ENCODE measurements at places on chromosomes 7 and 10.

DNA sequence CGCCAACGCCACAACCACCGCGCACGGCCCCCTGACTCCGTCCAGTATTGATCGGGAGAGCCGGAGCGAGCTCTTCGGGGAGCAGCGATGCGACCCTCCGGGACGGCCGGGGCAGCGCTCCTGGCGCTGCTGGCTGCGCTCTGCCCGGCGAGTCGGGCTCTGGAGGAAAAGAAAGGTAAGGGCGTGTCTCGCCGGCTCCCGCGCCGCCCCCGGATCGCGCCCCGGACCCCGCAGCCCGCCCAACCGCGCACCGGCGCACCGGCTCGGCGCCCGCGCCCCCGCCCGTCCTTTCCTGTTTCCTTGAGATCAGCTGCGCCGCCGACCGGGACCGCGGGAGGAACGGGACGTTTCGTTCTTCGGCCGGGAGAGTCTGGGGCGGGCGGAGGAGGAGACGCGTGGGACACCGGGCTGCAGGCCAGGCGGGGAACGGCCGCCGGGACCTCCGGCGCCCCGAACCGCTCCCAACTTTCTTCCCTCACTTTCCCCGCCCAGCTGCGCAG, 424 bp downstream of the EGFR start:
- no peak for DNase-seq

DNA sequence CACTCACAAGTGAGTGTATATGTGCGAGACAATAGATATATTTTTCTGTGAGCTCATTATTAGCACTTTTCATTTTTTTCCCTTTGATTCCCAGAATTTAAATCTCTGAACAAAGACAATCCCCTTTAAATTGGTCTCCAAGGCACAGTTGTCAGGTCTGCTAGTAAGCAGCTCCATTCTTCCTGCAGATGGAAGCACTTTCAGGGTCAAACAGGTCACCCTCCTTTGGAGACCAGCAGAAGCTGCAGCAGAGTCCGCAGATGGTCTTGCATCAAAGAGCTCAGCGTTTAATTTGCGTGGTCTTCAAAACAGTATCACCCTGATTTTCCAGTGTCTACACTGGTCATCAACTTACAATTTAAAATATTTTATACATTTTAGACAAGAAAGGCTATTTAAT, 543.8 kb downstream of the ARL4A start:
- DNase-seq = no peak

GRCh38 chr10:129962872-129963640, 1.0 kb downstream of the EBF3 start:
- DNase-seq = no peak

- DNase-seq = no peak
These were observed 913 bp downstream of the ADCYAP1R1 start for GRCh38 chr7:31052841-31053601.

DNA sequence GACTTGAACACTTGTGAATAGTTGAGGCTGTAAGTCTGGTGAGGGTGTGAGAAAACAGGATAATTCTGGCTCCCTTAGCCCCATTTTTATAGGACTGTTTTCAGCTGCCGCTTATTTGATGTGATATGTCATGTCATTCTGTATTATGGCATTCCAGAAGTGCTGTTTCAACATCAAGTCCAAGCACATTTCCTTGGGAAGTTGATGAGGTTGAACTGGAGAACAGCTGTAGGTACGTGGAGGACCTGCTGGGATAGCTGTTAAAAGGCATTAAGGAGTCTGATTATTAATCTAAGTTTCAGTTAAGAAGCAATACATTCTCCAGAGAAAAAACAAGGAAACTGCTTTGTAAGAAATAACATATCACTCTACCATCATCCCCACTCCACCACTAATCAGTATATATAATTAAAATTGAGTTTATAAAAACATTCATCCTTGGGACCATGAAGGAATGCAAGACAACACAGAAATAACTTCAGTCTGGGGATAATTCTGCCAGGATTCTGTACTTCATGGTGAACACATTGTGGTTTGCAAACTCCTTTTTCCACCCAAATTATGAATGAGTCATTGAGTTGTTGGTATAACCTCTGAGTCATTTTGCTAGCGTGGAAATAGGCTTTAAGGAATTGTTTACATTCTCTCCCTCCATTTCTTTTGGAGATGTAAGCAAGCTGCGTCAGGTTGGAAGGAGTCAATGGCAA, 39.9 kb upstream of the TMEM229A start:
- DNase-seq = no peak

DNA sequence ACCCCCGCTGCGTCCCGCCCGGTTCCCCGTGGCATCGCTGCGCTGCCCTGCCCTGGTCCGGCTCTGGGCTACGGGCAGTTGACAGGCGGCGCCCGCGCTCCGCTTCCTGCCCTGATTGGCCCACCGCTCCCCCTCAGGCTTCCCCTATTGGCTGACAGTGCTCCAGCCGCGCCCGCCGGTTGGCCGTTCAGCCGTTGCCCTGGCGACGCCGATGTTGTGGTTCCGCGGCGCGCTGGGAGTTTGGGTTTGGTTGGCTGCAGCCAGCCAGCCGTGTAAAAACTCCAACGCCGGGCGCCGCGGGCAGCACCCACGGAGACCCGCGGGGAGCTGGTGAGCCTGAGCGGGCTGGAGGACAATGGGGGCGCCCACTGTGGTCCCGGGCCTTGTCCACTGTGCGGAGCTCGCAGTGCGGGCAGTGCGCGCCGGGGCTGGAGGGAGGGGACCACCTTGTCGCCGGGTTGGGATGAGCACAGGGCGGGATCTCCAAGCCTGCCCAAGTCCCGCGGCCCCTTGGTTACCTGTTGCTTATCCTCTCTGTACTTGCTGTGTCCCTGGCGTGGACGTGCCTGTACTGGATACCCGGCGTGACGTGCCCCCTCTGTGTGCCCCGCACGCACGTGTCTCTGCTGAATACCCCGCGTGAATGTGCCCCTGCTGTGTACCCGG, at the start of gene C7orf57:
Gene C7orf57 (plus strand): TSS at position 243 of the 666 bp plus-strand sequence. CDS start 766 bp downstream, outside the sequence.
- peak; percentile 32 for DNase-seq

GRCh38 chr10:1289591-1289990, 233.4 kb downstream of the WDR37 start:
- no peak for DNase-seq

DNA sequence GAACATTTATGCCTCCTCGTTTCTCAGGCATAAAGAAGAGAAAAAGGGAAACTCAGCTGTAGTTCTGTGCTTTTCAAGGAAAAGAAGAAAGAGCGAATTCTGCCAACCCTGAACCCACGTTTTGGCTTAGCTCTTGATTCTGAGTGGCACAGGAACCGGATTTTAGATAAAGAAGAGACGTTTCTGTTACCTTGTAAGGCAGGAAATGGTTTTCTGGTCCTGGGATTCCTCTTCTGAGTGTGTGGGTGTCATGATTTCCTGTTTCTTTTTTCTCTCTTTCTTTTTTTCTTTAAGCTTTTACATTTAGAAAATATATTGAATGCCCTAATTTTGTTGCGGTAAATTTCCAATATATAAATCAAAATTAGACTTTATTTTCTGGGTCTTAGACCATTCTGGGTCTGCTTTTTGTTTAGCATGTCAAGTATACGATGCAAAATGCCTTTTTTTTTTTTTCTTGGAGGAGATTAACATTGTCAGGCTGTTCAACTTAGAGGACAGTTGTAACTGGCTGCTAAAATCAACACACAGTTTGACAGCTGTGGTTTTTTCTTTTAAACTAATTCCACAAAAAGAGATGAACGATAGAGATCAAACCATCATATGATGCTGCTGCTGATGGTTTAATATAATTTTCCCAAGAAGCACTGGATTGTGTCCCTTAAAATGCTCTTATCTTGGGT, 190.8 kb downstream of the GATA3 start:
- no peak for DNase-seq

DNA sequence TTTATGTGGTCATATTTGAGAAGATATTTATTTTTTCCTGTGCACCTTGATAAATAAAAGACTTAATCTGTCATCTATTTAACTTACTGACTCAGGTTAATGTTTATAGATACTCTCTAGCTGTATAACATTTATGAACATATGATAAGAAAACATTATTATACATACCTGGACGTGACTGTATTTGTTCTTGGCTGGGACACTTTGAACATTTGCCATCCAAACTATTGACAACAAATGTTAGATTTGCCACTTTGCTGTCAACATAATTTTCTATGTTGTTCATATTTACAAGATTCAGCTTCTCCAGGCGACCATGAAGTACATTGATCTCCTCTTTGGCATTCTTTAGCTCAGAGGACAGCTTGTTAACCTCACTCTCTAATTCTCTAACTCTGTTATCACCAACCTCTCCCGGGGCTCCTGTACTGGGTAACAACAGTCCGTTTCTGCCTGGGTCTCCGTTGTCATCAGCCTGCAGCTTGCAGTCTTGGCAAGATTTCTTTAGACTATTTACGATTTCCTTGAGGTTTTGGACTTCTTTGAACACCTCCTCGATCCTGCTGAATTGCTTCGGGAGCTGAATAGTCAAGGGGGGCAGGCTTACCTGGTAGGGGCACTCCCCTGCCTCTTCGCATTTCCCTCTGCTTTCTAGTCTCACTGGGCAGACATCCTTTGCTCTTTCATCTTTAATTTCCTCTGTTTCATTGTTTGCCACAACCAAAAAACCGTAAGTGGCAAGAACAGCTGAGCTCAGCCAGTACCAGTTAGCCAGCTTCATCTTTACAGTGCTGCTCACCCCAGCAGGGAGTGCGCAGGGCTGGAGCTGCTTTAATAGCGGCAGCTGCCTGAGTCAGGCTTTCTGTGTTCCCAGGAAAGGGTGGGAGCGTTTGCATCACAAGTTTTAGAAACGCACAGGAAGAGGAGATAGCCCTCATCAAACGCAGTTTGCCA, at the start of gene FGL2:
Gene FGL2 (minus strand): TSS at position 807 of the 954 bp plus-strand sequence. CDS start 26 bp downstream, at position 781.
- DNase-seq = no peak

DNA sequence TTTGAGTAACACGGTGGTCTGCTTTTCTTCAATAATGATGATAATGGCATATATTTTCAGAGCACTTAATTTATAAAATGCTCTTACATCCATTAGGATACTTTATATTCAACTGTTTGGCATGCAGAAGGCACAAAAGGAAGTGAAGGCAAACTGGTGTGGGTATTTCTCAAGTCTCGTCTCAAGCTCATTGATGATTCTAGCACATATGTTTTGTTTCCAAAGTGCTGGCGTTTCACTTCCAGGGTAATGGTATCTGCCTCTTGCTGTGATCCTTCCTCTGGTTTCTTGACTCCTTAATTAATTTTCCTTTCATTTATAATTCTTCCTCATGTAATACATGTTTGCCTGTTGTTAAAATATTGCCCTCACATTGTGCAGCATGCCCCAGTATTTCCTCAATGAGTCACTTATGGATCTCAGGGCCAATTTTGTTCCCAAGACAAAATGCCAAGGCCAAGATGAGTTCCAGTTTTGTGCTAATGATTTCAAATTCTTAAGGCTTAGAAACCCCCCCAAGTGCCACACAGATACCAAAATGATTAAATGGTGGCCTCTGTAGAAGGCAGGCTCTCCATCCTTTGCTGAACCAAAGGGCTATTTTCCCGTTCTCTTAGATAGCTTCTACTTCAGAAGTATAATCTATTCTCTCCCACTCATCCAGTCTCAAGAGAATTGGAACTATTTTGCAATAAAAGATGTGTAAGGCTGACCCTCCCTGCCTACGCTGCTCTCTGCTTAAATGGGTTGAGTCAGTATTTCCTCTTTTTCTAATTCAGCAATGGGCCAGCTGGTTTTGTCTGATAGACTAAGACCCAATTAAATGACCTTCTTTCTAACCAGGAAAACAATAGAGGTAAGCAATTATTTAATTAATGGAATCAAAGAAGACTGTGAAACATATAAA, 171.2 kb downstream of the ZNF365 start:
- DNase-seq = no peak

DNA sequence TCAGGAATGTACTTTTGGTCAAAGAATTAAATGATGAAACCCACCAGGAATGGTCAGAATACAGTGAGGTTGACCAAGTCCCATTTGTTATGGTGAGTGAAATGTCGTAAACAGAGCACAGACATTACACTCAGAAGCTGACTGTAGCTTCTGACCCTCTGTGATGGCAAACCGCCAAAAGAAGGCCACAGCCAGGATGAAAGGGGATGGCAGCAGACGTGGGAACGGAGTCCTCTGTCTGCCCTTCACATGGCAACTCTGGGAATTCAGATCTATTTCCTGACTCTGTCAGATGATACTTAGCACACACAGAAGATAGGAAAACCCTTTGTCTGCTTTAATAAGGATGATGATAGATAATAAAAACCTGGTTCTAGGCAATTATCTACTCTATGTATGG, 757.1 kb downstream of the SORCS3 start:
- no peak for DNase-seq

DNA sequence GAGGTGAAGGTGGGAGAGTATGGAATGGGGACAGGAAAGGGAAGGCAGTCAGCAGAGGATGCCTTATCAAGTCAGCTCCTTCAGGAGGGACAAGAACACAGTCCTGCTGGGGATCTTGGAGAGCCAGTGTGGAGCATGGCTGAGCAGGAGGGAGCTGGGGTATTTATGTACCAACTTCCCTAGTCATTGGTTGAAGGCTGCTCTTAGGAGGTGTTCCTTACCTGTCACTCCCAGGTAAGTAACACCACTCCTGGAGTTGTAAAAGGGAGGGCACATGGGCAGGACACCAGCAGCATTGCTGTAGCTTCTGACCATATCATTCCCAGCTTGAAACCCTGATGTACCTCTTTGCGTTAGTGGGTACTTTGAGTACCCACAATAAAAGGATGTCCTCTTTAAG, 29.8 kb downstream of the SLC29A3 start:
- no peak for DNase-seq

DNA sequence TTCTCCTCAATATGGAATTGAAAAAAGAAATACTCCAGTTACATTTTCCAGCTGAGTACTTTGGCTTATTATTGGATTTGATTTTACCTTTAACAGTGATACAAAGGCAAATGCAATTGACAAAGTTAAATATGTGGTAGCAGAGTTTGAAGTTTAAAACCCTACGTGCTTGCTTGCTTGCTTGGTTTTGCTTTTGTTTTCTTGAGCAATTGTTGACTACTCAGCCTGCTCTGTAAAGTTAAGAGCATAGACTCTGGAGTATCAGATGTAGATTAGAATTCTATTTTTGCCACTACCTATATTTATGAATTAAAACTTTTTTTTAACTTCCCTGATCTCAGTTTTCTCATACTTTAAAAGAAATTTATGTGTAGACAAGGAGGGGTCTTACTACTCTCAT, 51.4 kb downstream of the PCDH15 start:
- no peak for DNase-seq

Data from esophagus squamous epithelium (tissue), 5 donors.